Naive thymus-derived CD8-positive, alpha-beta T cell (primary cell): ENCODE measurements at places on chromosomes 6 and 20.

GRCh38 chr20:3165473-3166337 is 6.0 kb upstream of the FASTKD5 start:
- DNase-seq = no peak

- DNase-seq = no peak
Observed at GRCh38 chr6:4907602-4908001, 96.2 kb downstream of the RPP40 start.

- DNase-seq = no peak
Observed at GRCh38 chr6:56888687-56889086, 66.2 kb upstream of the BEND6 start.

GRCh38 chr6:122114717-122115116 is 284.7 kb upstream of the HSF2 start:
- DNase-seq = no peak

DNA sequence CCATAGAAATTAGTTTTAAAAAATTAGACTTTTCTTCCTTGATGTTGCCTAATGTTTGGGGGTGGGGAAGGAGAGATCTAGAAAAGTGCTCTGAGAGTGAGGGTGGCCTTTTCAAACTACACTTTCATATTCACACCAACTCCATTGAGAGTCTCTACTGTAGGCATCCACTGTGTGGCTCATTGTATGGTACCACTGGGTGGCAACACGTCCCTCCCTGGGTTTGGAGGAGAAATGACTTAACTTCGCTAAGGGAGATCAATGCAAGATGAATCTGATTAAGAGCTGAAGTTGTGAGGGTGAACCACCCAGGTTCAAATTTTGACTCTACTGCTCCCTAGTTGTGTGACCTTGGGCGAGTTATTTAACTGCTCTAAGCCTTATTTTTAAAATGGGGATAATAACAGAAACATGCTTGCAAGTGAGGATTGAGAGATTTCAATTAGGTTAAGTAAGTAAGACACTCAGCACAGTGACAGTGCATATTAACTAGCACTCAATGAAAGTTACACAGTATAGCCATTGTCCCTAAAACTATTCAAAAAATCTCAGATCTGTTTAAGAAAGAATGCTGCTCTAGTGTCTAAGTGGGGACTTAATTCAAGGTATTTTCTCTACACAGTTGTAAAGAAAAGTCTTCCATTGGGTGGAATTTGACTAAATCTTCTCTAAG is 193.5 kb upstream of the CNR1 start:
- no peak for DNase-seq

DNA sequence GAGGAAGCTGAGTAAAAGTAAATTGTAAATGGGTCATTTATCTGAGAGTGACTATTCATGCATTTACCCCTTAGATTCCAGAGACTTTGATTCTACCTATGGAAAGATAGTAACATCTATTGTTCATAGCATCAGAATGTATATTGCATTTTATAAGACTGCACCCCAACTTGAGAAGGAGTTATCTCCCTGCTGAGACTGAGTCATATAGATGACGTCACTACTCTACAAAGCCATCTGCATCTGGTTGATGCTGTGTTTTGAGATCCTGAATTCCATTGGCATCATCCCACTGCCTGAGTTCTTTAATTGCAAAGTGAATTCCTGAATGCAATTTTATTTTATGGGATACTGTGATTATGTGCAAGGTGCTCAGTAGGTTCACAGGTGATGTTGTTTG is 444.0 kb upstream of the SLC35B3 start:
- DNase-seq = no peak

GRCh38 chr6:70779934-70780333 is 112.3 kb downstream of the SMAP1 start:
- DNase-seq = no peak

GRCh38 chr6:143616741-143617140 is 61.0 kb upstream of the PHACTR2 start:
- no peak for DNase-seq

GRCh38 chr6:149271348-149272340 is 45.9 kb upstream of the TAB2 start:
- DNase-seq = peak; percentile 66

- DNase-seq = no peak
Observed at GRCh38 chr6:139965393-139965792, 590.9 kb upstream of the CITED2 start.

DNA sequence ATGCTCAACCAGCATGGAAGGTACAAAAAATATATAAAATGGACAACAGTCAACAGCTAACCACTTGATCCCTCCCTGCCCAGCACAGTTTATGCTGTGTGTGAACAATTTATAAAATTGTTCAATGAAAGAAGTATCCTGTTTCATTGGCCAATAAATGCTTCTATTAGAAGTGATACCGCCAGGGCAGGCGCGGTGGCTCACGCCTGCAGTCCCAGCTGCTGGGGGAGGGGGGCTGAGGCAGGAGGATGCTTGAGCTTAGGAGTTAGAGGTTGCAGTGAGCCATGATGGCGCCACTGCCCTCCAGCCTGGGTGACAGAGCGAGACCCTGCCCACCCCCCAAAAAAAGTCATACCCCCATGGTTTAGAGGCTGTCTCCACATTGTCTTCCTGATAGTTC is 4.6 kb downstream of the AGPAT4 start:
- no peak for DNase-seq

DNA sequence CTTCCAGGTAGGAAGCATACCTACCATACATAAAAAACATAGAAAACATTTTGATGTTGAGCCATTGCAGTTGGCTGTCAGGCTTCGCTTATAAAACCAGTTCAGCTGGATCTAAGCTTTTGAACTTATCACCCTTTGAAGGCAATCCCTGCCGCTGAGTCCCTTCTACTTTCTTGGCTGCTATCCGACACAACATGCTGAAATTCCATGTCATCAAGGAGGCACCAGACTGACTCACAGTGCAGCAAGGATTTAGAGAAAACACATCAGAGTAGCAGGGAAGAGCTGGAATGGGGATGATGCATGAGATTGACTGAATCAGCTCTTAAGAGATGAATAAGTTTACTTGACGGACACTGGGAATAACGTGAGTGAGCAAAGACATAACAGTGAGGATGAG is 135.0 kb upstream of the MAN1A1 start:
- no peak for DNase-seq

DNA sequence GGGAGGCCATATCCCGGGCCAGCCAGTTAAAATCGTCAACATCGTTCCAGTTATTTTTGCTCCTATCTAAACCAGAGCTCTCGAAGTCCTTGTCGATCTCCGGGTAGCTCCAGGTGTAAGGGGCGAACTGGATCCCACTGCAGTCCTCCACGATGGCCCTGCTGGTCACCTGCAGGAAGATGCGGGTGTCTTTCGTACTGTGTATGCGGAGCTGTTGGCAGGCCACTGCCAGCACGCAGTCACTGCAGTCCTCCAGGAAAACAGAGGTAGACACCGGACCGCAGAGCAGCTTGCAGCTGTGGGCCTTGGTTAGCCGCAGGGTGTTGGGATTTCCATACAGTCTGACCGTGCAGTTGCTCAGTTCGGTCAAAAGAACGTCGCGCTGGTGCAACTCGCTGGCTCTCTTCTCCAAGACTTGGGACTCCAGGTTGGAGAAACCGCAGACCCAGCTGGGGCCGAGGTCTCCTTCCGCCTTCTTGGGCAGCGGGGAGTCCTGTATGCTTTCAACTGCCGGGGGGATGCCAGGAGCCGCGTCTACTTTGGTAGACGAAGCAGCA is 742 bp downstream of the TBCC start:
- no peak for DNase-seq

DNA sequence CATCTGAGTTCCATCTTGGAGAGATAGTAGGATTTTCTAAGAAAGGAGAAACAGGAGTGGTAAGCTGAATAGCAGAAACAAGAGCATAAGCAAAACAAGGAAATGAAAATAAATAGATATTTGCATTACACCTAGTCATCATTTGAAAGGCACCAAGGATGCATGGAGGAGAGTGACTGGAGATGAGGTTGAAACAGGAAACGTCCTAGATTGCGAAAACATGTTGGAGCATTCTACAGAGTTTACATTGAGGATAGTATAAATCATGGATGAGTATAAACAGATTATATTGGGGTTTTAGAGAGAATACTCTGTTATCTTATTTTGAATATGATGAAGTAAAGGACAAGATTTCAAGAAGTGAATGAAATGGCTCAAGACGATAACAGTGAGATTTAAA is 507.3 kb downstream of the EYS start:
- DNase-seq = no peak

GRCh38 chr20:6954219-6954618 is 186.7 kb downstream of the BMP2 start:
- no peak for DNase-seq

DNA sequence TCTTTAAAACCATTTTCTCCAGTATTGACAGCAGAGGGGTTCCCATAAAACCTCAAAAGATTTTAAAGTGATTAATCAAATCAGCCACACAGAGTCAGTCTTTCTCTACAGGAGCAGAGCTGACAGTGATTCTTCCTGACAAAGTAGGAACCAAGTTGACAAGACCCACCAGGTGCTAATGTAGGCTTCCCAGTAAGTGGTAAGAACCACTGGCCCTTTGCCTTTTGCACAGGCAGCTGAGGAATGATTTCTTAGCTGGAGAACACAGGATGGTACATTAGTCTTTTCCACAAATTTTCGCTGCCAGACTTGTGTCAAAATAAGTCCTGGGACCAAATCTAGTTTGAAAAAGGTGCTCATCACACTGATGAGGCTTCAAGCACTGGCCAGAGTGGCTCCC is 95.8 kb downstream of the ARMC2 start:
- no peak for DNase-seq

DNA sequence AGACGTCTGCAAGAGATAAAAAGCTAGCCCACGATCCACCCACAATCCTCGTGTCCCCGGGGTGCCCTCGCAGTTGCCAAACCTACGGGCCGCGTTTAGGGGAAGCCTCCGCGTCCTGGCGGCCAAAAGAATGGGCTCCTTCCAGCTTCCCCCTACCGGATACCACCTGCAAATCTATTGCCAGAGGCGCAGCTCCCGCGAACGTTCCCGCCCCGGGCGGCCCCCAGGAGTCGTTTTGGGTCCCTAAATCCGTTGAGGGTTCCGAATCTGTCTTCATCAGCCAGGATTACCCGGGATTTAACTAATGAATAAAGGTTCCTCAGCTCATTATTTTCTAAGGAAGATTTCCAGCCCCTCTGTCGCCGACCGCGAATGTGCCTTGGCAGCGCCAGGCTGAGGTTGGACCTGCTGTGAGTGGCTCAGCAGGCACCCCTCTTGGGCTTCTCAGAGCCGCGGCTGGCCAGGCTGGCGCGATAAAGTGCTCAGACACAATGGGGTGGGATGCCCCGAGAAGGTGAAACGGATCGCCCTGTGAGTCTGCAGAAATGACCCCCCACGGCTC is 2.8 kb upstream of the VSX1 start:
- DNase-seq = no peak

- no peak for DNase-seq
Observed at GRCh38 chr20:24109537-24109936, 121.0 kb upstream of the GGTLC1 start.

GRCh38 chr20:51276296-51276695 is 253.4 kb upstream of the KCNG1 start:
- DNase-seq = no peak

DNA sequence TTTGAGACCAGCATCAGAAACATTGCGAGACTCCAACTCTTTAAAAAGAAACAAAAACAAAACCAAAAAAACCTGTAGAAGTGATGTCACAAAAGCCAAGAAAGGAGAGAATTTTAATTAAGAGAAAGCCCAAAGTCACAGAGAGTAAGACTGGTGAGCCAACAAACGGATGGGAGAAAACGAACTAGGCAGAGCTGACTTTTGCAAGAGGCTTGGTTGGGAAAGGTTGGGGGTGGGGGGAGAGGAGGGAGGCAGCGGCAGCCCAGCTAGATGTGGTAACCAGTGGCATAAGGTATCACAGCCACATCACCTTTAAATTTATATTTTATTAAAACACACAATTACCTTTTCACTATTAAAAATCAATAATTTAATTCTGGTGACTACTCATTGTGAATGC is 23.5 kb downstream of the NOL7 start:
- no peak for DNase-seq

DNA sequence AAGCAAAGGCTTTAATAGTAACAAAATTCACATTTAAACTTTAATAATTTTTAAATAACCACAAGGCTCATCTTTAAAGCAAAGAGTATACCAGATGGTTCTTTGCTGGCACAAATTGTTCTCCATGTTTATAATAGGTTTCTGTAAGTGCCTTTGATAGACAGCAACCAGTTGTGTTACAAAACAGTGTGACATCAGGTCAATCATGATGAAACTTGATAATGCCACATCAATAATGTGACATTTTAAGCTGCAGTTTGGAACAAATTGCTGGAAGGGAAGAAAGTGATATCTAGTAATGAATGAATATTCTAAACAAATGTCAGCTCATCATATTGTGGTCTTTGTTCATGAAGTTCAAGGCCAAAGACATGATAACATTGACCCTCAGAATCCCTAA is 87.5 kb upstream of the MEI4 start:
- DNase-seq = no peak

- DNase-seq = no peak
Observed at GRCh38 chr6:33314943-33315792, 1.3 kb upstream of the TAPBP start.

GRCh38 chr20:58233881-58234528 is 5.6 kb upstream of the ANKRD60 start:
- DNase-seq = peak; percentile 15

- no peak for DNase-seq
Observed at GRCh38 chr20:63496596-63497120, 2.2 kb downstream of the EEF1A2 start.

DNA sequence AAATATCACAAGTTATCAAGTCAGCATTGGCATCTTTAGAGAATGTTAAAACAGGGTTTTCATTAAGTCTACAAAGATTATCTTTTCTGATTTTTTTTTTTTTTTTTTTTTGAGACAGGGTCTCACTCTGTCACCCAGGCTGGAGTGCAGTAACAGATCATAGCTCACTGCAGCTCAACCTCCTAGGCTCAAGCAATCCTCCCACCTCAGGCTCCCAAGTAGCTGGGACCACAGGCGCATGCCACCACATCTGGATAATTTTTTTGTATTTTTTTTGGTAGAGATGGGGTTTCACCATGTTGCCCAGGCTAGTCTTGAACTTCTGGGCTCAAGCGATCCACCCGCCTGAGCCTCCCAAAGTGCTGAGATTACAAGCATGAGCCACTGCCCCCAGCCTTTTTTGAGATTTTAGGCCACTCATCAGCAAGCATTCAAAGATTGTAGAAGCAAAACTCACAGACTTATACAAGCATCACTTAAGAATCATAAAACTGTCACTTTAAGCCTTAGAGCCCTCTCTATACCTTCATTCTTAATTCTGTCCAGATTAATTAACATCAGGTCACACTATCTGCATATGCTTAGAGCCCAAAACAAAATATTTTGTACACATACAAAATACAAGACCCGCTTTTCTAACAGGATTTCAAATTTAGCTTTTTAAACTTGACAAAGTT is 32.6 kb downstream of the NCOA6 start:
- no peak for DNase-seq
